ENCODE measurements at places on chromosomes 6 and 20.
A peak's percentile ranks its signal among the peaks of the same experiment; 100 is the strongest.

- DNase-seq: no peak
These were observed 2.7 kb downstream of the PAX1 start for GRCh38 chr20:21707999-21708737.

GRCh38 chr6:12661432-12662089, 55.0 kb upstream of the PHACTR1 start:
- DNase-seq: no peak

- DNase-seq: no peak
These were observed 4.8 kb upstream of the IRF4 start for GRCh38 chr6:386688-387266.

GRCh38 chr6:121188356-121188755, 145.9 kb downstream of the TBC1D32 start:
- DNase-seq: no peak

DNA sequence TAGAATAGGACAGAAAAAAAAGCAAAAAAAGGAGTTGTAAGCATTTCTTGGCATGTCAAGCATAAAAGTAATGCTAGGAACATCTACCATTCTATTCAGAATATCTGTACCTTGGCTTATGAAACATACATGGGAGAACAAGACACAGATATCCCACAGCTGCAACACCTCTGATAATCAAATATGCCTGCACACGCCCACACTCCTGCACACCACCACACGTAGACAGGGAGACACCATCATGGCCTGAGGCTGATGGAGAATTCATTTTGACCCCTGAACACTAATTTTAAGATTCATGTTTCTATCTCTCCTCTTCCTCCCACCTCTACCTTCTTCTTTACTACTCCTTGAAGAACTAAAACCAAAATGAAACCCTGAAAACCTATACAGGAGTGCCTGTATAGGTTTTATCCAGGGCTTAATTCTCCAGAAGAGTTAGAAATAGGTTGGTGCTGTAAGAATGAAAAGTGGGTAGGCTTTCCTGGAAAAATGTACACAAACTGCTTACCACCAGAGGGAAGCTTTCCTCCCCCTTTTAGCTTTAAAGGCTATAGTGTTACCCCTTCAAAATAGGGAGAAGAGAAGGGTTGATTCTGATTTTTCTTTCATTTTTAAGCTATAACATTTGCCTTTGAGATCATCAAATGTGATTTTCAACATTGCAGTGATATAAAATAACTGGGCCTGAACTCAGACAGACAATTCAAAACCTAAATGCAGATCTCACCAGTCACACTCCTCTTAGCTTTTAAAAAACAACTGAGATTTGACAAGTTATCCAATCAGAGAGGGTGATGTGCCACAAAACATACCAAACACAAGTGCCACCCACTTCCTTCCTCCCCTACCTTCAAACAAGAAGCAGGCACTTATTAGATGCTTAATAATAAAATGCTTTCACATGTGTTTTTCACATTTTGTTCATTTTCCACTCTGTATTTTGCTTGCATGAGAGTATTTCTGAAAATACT, 57.9 kb downstream of the ELOVL5 start:
- no peak for DNase-seq

- no peak for DNase-seq
These were observed 232.9 kb downstream of the BCKDHB start for GRCh38 chr6:80339421-80339820.

- DNase-seq: peak; percentile 34
These were observed 9.3 kb upstream of the ATG5 start for GRCh38 chr6:106334646-106335448.

GRCh38 chr20:2603816-2604505, 48.5 kb upstream of the NOP56 start:
- no peak for DNase-seq

GRCh38 chr6:160005861-160006540, 37.1 kb downstream of the IGF2R start:
- no peak for DNase-seq

- no peak for DNase-seq
These were observed 6.4 kb downstream of the HLA-DQB1 start for GRCh38 chr6:32659856-32660595.

GRCh38 chr6:13979284-13980171, 54.8 kb downstream of the RNF182 start:
- DNase-seq: no peak

- DNase-seq: no peak
These were observed 118.7 kb downstream of the TOX2 start for GRCh38 chr20:44033344-44033743.

DNA sequence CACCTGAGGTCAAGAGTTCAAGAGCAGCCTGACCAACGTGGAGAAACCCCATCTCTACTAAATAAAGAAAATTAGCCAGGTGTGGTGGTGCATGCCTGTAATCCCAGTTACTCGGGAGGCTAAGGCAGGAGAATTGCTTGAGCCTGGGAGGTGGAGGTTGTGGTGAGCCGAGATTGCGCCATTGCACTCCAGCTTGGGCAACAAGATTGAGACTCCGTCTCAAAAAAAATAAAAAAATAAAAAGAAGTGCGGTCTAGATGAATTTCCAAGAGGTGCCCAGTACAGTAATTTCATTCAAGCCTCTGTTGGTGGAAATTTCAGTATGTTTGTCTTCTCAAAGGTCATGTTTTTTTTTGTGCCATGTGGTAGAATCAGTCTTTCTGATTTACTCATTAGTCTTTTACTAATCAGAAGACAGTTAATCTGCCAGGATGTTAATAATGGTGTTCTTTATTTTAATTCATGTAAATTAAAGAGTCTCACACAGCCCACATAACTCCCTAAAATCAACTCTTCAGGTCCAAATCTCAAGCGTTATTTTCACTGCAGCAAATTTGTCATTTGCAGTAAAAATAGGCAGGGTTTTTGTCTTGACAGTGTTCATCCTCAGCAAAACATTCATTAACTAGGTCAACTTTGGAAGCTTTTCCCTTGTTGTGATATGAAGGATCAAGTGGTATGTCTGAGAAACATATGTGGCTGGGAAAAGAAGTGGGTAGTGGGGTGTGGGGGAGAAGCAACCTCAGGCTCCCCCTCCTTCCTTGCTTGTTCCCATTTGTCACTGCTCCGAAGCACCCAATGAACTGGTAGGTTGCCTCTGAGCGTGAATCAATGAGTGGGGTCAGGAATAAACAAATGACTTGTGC, 13.3 kb downstream of the TP53INP2 start:
- DNase-seq: no peak

- no peak for DNase-seq
These were observed 191.8 kb upstream of the MAN1A1 start for GRCh38 chr6:119541132-119541905.

- DNase-seq: no peak
These were observed 258.9 kb downstream of the COL12A1 start for GRCh38 chr6:74946961-74947360.

GRCh38 chr20:39268981-39269461, 306.9 kb downstream of the DHX35 start:
- DNase-seq: peak; percentile 28

DNA sequence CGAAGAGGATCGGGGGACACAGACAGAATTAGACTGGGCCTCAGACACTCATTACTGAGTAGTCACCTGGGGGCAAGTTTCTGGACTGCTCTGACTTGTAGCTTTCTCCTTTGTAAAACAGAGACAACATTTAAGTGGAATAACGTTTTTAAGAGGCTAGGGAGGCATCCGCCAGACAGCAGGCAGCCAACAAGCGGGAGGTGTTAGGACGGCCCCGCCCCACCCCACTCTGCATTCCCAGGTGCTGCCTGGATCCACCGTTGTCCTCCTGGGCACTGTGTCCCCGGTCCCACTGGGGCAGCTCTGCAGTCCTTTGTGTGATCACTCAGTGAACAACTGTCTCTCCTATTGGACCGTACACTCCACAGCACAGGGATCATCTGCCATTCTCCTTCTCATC, 113.8 kb downstream of the IRF4 start:
- DNase-seq: no peak

DNA sequence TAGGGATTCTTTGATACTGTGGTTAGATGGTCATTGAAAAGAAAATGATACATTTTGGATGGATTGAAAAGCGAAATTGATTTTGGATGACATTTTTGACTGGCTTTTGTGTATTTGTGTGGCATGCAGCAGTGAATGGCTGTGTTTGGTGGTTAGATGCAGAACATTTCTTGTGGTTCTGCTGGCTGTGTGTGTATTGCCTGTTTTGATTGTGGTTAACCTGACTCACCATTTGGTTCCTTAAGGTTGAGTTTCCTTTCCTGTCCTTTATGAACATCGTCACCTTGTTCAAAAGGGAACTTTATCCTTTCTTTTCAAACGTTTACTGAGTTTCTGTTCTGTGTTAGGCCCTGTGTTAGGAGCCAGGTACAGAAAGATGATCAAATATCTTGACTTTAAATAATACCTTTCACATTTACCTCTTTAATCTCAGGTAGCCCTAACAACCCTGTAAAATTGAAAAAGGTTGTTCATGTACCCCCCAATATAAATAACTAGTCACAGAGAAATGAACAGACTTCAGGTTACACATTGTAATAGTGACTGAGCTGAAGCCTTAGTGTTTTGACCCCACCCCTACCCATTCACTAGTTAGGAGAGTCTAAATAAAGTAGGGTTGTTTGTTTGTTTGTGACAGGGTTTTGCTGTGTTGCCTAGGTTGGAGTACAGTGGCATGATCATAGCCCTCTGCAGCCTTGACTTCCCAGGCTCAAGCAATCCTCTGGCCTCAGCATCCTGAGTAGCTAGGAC, 23.8 kb downstream of the ANKS1A start:
- no peak for DNase-seq

DNA sequence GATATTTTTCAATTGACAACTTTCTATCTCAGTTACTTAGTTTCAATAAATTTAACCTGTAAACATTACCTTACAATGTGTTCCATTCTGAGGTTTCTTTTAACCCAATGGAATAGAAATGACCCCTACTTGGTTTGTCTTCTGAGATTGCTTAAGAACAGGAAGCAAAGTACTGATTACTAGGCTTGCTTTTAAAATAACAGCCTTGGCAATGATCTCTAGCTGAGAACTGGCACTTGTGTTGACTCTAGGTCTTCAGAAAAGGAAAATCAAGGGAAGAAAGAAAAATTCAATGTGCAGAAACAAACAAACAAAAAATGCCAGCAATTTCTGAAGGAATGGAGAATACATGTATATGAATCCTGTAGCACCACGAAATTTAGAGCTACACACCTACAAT, 66.1 kb downstream of the SYNE1 start:
- no peak for DNase-seq

DNA sequence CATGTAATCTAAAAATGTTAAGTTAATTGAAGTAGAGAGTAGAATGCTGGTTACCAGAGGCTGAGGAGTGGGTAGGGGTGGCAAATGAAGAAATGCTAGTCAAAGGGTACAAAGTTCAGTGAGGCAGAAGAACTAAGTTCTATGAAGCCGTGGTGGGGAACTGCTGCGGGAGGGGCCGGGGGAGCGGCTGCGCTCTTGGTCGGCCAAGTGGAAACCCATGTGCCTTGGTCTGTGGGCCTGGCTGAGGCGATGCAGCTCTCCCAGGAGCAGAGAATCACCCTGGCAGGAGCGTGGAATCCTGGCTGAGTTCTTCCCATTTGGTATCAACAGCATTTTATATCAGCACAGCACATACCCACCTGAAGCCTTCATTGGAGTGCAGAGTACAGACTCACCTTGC, 22.3 kb downstream of the TTLL2 start:
- no peak for DNase-seq

GRCh38 chr6:107633680-107634323, 143.9 kb downstream of the SOBP start:
- no peak for DNase-seq

- DNase-seq: no peak
These were observed 88.6 kb downstream of the FNDC1 start for GRCh38 chr6:159257846-159258245.

DNA sequence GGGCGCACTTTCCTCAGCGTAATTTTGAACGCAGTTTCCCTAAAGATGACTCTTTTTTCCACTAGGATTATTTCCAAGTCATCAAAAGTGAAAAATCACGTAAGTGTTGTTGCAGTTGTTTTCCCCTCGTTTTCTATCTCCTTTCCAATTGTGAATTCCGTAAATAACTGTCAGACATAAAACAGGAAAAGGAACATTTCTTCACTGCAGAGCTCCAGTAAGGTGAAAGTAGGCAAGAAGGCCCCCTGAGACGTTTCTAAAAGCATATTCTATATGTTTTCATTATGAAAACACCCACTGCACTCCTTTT, 17.8 kb downstream of the HIVEP2 start:
- DNase-seq: no peak

DNA sequence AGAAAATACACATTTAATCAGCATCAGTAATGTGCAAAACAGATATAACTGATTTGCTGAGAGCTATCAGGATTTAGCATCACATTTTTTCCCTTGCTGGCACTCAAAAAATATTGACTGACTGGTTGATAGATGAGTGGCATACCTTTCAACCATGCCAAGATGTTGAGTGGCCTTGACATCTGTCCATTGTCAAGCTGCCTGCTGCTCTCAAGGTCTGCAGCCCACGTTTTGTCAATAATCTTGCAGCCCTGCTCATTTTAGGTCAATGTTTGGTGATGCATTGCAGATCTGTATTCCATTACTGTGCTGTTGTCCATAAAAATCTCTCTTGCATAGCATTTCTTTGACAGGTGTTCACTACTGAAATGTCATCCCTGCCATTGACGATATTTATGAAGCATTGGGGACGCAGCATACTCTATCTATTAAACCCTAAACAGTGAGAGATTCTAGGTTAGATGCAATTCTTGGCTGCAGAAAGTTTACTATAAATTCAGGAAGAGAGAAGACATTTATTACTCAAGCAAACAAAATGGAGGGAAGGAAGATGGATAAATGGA, 111.6 kb downstream of the BFSP1 start:
- DNase-seq: no peak

- DNase-seq: no peak
These were observed 116.3 kb downstream of the KIF13A start for GRCh38 chr6:17871189-17871519.

- DNase-seq: no peak
These were observed 73.6 kb downstream of the SCAF8 start for GRCh38 chr6:154806804-154807203.

DNA sequence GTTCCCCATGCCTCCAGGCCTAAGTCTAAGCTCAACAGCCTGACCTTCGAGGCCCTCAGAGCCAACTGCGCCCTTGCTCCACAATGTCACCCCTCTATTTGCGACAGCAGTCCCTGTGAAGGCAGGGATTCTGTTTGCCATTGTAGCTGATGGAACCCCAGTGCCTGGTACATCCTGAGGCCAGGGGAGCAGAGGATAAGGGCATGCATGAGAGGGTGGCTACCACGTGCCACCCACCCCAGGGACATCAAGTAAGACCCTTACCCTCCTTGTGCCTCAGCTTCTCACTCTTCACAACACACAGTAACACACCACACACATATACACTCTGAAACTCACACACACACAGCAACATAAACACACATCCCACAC, 20.0 kb upstream of the SIRPA start:
- no peak for DNase-seq

DNA sequence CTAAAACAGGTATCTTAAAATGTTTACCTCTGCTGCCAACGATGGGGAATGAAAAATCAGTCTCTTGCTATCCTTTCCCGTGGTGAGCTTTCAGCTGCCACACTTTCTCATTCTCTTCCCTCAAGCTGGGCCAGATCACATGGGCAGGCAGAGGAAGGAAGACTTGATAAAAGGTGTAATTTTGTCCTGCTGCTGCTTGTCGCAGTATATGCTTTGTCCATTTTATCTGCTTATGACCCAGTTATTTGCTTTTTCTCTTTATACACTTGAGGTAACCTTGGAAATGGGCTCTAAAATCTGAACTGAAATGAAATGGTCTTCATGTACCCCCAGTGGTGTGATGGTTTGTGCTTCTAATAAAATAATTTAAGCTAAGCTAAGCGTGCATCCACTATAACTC, 695.9 kb upstream of the FLRT3 start:
- DNase-seq: no peak
